D341Med (cell line): ENCODE measurements at places on chromosomes 7 and 10.

DNA sequence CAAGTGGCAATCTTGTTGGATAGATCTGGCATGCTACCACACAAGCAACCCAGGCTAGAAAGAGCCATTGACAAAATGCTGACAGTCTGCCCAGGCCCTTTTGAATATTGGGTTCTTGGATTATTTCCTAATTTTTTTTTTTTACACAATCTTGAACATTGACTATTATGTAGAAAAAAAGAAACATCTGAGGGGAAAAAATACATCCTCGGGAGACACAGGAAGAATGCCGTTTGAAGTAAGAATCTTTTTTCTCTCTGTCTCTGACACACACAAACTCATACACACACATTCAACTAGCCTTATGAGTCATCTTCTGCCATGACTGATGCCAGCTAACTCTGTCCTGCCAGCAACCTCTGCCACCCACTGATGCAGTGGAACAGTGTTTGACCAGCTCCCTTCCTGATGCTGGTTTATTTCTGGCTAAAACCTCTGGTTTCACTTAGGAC lies 47.2 kb downstream of the SORBS1 start:
- DNase-seq: no peak

DNA sequence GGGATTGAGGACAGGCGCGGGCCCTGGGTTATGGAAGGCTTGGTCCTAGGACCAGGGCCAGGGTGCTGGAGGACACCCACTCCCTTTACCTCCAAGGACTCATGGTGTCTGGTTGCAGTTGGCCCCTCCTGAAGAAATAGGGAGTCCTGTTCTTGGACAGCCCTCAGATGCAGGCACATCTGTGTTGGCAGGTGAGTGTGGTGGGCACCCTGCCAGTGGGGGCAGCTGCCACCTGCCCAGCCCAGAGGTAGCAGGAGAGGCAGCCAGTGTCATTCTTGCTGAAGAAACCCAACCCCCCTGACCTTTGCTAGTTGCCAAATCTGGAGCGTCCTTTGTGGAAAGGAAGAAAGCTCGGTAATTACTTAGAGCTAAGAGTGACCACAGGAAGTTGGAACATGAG lies 8.3 kb downstream of the GALNT17 start:
- no peak for DNase-seq

DNA sequence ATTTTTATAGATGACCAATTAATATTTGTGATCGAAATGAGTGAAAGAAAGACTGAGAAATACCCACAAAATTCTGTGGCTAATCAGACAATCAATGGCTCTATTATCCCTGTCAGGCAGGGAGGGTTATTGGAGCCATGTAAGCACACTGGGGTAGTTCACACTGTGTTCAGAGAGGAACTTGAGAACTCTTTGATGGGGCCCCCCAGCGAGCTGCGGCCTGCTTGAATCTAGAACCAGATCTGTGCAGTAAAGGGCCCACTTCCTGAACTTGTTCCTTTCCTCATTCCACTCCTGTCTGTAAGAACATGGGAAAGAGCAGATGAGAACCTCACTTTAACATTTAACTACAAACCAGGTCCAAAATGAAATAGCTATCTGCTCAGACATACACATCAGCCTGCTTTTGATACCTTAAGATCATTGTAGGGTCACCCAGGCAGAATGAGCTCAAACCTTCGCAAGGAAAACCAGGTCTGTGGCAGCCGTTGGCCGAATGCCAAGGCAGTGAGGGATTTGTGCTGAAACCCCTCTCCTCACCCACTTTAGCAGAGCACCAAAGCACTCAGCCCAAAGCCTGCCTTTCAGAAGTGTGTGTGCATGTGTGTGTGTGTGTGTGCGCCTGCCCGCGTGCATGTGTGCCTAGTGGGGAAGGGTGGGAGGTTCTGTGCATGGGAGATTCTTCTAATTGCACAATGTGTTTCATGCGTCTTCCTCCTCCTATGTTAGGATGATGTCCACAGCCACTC lies 365.6 kb upstream of the MGMT start:
- DNase-seq: no peak

DNA sequence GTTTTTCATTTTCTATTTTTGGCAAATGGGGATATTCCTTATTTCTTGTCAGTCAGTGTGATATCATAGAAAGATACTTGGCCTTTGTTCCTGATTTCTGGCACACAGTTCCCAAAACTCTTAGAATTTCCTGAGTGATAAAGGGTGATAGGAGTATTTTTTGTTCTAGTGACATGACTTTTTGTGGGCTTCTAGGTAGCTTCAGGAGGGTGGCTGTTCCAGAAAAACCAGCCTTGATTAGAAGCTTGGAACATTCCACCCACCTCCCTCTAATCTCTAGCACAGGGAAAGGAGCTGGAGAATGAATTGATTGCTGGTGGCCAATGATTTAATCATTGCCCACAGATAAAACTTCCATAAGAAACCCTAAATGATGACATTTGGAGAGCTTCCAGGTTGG lies 17.2 kb upstream of the BPGM start:
- DNase-seq: no peak

DNA sequence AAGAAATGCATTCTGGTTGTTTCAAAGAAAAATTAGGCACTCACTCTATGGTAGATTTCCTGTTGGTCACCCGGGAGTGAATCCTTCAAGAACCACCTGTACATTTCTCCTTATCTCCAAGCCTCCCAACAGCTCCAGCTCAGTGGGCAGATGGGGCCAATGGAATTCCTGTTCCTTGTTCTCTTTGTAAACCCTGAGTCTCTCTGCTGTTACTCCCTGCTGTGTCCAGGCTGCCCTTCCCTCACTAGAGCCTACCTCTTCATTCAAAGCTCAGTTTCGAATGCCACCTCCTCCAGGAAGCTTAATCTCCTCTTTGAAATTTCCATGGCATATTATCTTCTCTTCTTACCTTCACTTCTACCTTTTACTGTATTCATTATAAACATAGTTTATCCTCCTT lies 3.5 kb upstream of the BMPER start:
- DNase-seq: no peak

DNA sequence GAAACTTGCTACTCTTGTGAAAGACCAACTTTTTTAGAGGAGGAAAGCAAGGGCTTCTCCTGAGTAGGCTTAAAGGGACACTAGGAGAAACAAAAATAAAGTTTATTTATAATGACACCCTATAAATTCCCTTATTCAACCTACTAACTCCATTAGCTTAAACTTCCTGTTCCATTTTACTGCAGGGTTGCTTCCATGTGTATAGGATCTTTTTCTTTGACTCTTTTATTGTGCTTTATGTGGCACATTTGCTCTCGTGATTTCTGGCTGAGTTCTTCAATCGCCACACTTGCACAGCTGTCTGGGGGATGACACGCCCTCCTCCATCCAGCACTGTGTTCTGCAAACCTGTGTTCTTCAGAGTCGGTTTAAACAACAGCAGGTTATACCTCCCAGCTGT lies 225.7 kb upstream of the NPVF start:
- DNase-seq: no peak

DNA sequence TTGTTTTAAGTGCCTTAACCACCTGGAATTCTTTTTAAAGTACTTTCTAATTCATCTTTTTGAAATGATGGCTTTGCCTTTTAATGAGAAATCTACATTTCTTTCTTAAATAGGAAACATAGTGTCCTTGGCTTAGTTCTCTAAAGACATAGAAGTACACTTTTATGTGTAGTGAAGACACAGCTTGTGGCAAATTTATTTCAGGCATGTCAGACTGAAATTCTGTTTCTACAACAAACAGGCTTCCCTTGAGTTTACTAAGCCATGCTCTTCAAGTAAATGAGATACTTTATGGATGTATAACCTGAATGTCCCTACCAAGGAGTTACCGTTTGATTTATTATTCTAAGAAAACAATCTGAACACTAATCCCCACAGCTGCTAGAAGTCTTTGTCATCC lies 136.9 kb upstream of the MAGI2 start:
- no peak for DNase-seq

- DNase-seq: no peak
Observed at GRCh38 chr7:158798741-158799140, 30.6 kb downstream of the ESYT2 start.
